ENCODE measurements at places on chromosomes 3 and 15.
A peak's percentile ranks its signal among the peaks of the same experiment; 100 is the strongest.

- DNase-seq: no peak
Measured at GRCh38 chr3:124383846-124384466, 346.3 kb upstream of the UMPS start.

DNA sequence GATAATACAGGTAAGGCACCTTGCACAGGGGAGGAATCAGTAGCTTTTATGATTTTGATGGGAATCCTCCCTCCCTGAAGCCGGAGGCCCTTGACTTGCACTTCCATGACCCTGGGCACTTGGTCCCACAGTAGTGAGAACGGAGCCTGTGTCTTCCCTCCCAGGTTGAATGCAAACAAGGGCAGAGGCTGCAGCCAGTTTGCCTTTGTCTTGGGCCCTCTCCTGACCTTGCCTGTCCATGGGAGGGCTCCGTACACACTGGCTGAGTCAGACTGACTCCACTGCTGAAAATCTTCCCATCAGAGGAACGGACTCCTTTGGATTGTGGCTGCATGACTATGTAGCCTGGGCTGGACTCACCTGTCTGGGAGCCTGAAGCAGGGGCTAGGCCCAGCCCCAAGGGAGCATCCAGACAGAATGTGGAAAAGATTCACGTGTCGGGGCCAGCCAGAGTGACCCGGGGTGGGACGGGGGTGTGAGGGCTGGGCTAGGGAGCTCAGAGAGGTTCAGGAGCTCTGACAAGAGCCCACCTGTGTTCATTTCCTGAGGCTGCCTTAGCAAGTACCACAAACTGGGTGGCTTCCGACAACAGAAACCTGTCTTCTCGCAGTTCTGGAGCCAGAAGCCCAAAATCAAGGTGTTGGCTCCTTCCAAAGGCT, 9.5 kb downstream of the TBC1D21 start:
- peak; percentile 6 for DNase-seq

DNA sequence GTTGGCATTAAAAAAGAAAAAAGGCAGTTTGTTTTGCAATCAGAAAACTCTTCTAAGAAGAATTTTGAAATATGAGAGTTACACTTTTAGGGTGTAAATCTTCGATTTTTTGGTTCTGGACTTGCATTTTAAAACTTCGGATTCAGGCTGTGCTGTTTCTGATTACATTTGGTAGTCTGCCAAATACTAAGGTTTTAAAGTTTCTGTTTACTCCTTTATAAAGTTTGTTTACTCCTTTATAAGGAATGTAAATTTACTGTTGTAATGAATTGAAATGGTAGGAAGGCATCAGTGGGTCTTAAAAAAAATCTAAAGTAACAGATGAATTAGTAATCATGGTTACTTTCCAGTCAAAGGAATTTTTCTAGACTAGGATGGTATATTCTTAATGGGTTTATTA, 14.1 kb downstream of the FXR1 start:
- DNase-seq: no peak

GRCh38 chr3:69178838-69179739, 56.7 kb upstream of the LMOD3 start:
- DNase-seq: no peak

- DNase-seq: no peak
Measured at GRCh38 chr3:124075753-124076152, 83.8 kb upstream of the ROPN1 start.

DNA sequence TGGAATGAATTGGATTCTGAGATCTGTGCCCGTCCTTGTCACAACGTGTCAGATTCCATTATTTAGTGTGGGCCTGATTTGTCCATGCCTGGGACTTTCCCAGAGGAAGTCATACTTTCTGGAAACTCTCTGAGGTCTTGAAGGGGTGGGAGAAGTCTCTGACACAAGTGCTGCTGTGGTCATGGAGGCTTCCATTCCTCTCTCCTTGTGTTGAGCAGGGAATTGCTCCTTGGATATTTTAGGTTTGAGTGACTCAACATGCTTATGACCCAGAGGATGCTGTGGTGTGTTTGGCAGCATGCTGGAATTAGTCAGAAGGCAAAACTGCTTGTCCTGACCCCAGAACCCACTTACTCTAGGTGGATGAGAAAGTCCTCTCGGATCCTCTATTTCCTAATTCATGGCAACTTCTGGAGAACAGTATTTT, 132.1 kb downstream of the LPP start:
- DNase-seq: peak; percentile 28

DNA sequence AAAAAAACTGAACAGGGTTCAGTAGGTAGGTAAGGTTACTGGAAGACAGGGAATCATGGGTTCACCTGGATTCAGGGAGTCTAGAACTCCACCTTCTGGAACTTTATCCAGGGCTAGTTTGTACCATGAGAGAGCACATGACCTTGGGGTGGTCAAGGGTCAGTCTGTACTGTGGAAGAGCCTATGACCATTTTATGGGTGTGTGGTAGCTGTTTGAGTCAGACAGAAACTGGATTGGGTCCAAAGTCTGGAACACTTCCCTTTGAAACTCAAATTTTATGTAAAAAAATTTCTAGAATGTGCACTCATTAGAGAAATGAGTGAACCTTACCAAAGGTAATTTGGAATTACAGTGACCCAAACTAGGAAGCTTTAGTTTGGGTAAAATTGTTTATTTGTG, 486.0 kb upstream of the AGTR1 start:
- DNase-seq: no peak

DNA sequence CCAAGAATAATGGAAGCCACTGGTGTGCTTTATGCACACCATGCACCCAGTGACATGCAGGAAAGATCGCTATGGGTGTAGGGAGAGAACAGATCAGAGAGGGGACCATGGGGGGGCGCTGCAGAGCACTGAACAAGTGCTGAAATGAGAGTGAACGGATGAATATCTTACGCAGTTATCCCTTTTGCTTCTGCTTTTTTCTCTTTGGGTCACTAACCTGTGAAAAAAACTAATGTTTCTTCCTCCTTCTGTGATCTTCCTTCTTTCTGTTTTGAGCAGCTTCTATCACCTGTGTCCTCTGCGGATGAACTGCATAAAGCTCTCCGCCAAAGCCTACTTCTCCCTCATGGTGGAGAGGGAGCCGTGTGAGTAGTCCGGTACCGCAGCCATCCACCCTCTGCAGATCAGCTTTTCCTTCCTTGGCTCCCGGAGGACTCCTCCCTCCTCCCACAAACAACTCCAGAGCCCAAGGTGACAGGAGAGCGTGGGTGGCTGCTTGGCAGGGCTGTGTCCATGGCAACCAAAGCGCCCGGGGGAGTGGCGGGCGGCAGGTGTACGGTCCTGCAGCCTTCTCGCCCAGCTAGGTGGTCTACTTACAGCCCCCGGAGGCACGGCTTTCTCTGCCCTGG, 106.2 kb downstream of the DGKG start:
- no peak for DNase-seq

DNA sequence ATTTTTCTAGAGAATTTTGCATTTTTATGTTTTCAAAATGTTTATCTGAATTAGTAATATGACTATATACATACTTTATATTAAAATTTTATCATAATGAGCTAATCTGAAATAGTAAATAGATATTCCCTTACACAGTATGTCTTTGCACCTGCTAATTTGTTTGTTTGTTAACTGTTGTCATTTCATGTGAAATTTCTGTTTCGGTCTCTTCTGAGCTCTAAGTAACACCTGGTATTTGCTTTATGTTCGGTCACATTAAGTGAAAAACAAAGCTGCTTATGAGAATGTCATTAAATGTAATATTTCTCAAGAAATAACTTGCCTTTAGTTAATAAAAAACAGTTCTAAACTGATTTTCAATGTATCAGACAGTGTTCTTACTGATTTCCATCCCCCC, 61.1 kb downstream of the FNDC3B start:
- no peak for DNase-seq

GRCh38 chr3:127572186-127572585, 18.3 kb downstream of the TPRA1 start:
- DNase-seq: no peak

- DNase-seq: no peak
Measured at GRCh38 chr3:58441514-58442450, 8.2 kb upstream of the PDHB start.

DNA sequence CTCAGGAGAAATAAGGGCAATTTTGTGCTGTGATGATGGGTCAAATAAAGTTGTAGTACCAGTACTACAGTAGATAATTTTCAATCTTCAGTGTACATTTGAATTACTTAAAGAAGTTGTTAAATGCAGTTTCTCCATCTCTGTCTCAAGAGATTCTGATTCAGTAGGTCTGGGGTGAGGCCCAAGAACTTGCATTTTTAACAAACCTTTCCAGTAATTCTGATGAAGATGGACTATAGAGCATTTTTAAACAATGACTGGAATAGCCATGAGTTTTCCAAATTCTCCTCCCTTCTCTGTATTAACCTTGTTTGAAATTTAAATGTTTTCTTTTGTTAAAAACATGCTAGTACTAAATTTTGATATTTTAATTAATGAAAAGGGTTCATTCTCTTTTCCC, 127.0 kb upstream of the CD96 start:
- no peak for DNase-seq

DNA sequence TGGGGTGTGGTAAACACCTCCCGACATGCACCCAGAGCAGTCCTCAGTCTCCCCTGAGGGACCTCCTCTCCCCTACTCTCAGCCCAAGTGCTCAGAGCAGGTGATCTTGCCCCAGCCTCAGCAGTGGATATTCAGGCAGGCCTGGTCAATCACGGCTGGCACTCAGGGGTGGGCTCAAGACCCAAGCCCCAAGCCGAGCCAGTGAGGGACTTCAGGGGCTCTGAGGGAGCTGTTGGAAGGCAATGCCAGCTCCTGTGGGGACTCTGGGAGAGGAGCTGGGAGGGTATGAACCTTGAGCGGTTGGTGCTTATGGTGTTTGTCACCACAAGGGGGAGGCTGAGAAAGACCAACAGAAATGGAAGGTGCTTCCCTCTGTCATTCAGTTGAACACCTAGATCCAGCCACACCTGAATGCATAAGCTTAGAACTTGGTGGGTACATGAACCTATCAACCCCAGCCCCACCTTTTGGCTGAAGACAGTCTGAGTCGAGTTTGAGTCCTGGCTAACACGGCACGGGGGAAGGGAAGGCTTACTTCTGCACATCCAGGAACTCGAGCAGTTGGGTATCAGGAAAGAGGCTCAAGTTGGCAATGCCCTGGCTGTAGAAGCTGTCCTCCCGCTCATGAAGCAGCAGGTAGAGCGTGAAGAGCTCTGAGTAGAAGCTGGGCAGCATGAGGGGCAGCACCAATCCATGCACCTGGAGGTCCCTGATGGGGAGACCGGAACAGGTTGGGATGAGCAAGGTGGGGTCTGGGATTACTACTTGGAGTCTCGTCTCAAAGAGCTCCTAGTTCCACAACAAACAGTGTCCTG, 19.2 kb downstream of the ALS2CL start:
- no peak for DNase-seq

DNA sequence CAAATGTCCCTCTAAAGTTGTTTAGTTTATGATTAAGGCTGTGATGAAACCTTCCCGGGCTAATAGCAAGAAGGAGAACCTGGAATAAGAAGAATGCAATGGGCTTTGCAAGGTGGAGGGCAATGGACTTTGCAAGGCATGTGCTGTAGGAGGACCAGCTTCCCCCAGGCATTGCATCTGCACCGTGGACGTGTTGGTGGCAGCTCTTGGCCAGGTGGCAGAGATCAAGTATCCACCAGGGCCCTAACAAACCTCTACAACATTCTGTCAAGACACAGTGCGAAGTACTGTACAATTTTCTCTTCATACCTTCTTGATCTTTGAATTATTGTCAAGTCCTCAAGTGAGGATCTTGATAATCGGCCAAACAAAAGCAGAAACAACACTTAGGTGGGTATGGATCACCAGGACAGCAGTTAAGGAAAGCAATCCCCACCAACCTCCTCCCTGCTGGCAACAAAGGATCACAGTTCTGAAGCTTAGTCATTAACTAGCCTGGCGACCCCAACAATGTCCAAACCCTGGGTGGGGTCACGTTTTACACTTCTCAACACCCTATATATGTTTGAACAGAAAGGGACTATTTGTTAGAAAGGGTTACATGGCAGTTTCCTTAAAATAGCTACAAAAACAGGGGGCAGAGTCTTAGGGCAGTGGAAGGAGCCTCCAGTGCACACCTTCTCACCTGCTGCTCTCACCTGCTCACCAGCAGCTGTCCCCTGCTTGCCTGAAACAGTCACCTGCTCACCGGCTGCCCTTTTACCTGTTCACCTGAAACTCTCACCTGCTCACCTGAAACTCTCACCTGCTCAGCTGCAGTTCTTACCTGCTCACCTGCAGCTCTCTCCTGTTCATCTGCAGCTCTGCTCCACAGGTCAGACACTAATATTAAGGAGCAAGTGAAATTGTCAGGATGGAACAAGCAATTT, 137.9 kb upstream of the LIPC start:
- DNase-seq: no peak

- no peak for DNase-seq
Measured at GRCh38 chr3:186823386-186823785, 17.1 kb upstream of the RFC4 start.

DNA sequence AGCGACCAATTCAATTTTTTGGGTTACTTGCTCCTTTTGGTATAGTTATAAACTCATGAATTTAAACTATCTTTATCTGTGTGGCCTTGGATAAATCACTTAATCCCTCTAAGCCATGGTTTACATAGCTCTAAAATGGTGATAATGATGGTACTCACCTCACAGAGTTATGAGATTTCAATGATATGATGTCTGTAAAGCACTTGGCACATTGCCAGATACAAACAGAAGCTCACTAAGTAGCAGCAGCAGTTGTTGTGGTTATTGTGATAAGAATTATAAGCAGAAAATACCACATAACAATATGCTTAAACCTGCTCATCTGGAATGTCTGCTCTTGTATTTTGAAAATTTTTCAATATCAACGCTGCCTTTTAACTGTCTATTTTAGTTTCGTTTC, 185.1 kb upstream of the SNTN start:
- DNase-seq: no peak

GRCh38 chr15:92395098-92395635, 1.5 kb downstream of the ST8SIA2 start:
- no peak for DNase-seq

GRCh38 chr15:45862034-45862433, 227.2 kb downstream of the SQOR start:
- no peak for DNase-seq

GRCh38 chr3:113286524-113286923, 75.2 kb downstream of the BOC start:
- peak; percentile 33 for DNase-seq

DNA sequence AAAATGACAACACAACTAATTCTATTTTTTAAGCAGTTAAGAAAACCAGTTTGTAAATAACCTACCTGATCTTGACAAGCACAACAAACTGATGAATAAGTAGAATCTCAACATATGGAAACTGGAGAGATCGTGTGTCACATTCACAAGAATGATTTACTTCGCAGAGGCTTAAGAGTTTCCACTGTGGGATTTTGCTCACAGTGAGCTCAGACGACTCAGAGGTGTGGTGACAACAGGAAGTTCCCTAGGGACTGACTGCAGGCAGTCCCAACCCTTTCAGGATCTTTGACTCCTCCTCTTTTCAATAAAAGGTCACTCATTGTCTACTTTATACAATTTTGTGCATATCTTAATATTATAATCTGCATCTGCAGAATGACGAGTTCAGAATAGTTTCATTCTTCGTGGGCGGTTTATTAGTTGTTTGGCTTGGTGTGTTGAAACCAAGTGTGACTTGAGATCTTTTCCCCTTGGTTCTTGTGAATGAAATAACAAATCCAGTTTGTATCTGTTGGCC, at the start of gene LIPH:
TSS of gene LIPH (minus strand) at position 231 of the 520 bp plus-strand sequence. CDS start at position 114, 117 bp downstream.
- DNase-seq: no peak

- no peak for DNase-seq
Measured at GRCh38 chr15:68701886-68702285, 118.8 kb downstream of the ANP32A start.

All from femur (tissue), 1 donor.